ENCODE measurements at places on chromosomes 2 and 18.

- no peak overlapping the region for H3K4me3 ChIP-seq
- H3K4me1 ChIP-seq = no peaks in the 10 kb centered on the region
- H3K27ac ChIP-seq = no peak overlapping the region
- no peaks in the 10 kb centered on the region for H3K36me3 ChIP-seq
- H3K27me3 ChIP-seq = peaks cover 6% of the 10 kb centered on the region
Measured at GRCh38 chr2:208049006-208049405, 23.7 kb upstream of the PLEKHM3 start.

DNA sequence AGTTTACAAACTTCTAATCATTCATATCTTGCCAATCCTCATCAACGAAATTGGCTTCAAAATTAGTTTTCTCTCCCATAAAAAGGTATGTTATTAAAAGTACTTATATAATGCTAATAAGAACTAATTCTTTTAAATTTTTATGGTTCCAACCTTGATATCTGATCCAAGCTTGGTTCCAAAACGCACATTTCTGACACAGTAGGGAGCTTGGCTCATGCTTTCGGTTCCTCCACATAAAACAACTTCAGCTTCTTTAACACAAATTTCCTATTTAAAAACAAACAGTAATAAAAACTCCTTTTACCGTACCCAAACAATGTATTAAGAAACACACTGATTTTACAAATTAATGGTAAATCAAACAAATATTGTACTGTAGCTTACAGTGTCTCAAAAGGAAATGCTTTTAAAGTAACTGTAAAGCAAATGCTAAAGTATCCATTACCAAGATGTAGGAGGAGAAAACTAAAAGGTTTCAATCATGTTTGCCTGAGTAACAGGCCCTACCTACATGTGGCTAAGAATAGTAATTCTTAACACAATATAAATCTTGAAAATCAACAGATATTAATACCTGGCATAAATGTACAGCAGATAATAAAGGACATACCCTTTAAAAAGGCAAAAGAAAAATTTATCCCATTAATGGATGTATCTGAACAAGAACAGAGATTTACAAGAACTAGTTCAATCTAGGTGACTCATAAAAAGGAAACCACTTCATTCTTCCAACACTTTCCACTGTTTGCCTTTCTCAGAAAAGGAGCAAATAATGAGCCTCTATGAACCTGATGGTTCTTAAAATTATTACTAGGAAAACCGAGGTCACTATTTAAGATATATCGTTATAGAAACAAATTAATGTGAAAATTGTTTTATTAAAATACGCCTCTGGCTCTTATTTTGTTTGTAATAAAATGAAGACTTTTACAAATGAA, 17.5 kb downstream of the ACAA2 start:
- no peak overlapping the region for H3K27ac ChIP-seq
- H3K36me3 ChIP-seq = peaks cover 67% of the 10 kb centered on the region
- H3K4me3 ChIP-seq = no peak overlapping the region
- DNase-seq = no peak
- peaks cover 22% of the 10 kb centered on the region for H3K4me1 ChIP-seq

DNA sequence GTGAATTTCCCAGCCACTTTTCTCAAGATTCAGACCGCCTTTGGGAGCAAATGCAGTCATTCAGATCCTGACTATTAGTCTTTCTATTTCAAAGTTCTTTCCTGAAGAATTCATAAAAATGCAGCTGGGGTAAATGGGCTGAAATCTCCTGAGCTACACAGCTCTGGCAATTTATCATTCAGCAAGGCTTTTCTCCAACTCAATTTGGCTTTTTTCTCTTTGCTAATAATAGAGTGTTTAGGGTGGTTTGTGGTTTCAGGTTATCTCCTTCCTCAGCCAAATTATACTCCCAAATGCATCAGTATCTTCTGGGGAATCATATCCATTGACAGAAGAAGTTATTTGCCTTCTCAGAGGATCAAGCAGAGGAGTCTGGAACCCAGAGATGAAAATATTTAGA, 282.4 kb upstream of the SLC14A2 start:
- DNase-seq = no peak
- H3K27ac ChIP-seq = no peak overlapping the region
- no peaks in the 10 kb centered on the region for H3K4me1 ChIP-seq
- no peaks in the 10 kb centered on the region for H3K36me3 ChIP-seq
- H3K27me3 ChIP-seq = no peaks in the 10 kb centered on the region

DNA sequence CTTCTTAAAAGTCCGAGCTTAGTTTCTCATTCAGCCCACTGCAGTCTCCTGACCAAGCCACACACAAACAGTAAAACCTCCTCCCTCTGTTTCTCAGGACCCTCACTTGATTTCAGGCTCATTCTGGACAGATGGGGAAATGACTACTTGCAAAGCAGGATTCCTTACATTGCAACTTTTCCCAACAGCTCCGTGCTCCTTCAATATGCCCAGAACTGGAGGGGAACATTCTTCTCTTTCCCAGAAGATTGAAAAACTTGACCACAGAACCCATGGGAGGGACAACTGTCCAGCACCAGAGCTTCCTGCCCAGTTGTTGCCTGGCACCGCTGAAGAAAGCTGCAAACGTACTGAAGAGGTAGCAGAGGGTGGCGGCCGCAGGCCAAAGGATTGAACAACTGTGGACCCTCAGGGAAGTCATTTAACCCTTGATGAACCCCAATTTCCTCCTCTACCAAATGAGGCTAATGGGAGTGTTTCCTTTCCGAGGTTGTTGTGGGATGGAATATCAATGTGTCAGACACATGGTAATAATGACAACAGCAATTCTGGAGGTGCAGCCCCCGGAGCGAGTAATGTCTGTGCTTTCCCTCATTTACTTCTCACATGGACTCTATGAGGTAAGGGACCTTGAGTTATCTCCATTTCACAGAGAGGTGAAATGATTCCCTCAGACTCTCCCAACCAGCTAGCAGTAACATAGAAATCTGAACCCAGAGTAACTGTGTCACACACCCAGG, 25.0 kb downstream of the BCL11A start:
- no peak overlapping the region for H3K27ac ChIP-seq
- no peak for DNase-seq
- H3K36me3 ChIP-seq = no peaks in the 10 kb centered on the region

DNA sequence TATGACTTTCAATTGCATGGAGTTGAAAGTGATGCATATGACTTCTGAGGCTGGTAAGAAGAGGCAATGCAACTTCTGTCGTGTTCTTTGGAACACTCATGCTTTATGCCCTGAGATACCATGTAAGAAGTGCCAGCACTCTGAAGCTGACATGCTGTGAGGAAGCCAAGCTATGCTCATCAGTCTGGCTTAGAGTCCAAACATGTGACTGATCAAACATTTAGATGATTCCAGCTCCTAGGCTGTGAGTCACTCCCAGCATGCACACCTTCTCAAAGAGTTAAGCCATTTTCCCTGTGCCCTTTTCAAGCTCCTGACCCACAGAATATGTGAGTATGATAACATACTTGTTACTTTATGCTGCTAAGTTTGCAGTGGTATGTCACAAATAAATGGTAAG, 15.8 kb upstream of the VRK2 start:
- H3K36me3 ChIP-seq = peaks cover 2% of the 10 kb centered on the region
- no peak overlapping the region for H3K4me3 ChIP-seq
- no peak overlapping the region for H3K27ac ChIP-seq

GRCh38 chr2:139000131-139000785, 220.1 kb upstream of the NXPH2 start:
- no peaks in the 10 kb centered on the region for H3K36me3 ChIP-seq
- no peak overlapping the region for H3K27ac ChIP-seq
- no peaks in the 10 kb centered on the region for H3K4me1 ChIP-seq
- no peak for DNase-seq
- H3K4me3 ChIP-seq = no peak overlapping the region

- peaks cover 20% of the 10 kb centered on the region for H3K27me3 ChIP-seq
- H3K4me1 ChIP-seq = no peaks in the 10 kb centered on the region
- no peaks in the 10 kb centered on the region for H3K36me3 ChIP-seq
- no peak overlapping the region for H3K27ac ChIP-seq
- DNase-seq = no peak
Measured at GRCh38 chr2:18402-19271, 27.7 kb downstream of the FAM110C start.

DNA sequence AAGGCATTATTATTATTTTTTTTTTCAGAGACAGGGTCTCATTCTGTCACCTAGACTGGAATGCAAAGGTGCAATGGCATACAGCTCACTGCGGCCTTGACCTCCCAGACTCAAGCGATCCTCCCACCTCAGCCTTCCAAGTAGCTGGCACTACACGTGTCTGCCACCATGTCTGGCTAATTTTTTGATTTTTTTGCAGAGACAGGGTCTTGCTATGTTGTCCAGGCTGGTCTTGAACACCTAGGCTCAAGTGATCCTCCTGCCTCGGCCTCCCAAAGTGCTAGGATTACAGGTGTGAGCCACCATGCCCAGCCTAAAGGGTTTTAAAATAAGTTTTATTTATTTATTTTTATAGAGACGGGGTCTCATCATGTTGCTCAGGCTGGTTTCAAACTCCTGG, 45.3 kb upstream of the AP1S3 start:
- H3K36me3 ChIP-seq = peaks cover 61% of the 10 kb centered on the region
- H3K27me3 ChIP-seq = no peaks in the 10 kb centered on the region
- H3K4me3 ChIP-seq = no peak overlapping the region
- peaks cover 16% of the 10 kb centered on the region for H3K4me1 ChIP-seq
- no peak overlapping the region for H3K27ac ChIP-seq

DNA sequence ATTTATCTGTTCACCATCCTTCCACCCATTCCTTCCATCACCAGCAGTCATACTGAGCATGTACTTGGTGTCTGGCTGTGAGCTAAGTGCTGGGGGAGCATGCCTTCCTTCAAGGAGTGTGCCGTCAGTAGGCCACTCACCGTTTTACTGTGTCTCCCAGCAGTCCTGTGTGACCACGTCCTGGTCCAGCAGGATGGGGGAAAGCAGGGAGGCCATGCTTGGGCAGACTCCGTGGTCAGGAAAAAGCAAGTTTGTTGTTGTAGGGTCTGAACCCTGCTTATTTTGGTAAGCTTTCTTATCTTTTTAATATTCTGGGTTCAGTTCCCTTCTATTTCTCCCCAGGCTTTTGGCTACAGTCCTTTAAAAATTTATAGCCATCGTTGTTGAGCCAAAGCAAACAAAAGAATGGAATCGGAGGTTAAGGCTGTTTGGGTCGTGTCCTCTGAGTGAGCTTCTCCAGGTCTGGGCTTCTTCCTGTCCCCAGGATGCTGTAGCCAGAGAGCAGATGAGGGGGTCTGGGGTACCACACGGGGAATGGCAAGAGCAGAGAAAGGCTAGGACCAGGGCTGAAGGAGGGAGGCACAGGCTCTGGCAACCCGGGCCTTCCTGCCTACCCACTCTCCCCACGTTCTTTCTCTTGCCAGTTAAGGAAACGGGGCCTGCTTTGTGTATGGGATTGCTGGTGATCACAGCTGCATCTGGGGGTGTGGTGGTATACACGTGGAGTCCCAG, 13.5 kb downstream of the SLC30A3 start:
- no peaks in the 10 kb centered on the region for H3K4me1 ChIP-seq
- no peak overlapping the region for H3K4me3 ChIP-seq
- no peak overlapping the region for H3K27ac ChIP-seq
- no peak for DNase-seq
- H3K36me3 ChIP-seq = peaks cover 2% of the 10 kb centered on the region
- no peaks in the 10 kb centered on the region for H3K27me3 ChIP-seq

- DNase-seq = no peak
- no peak overlapping the region for H3K4me3 ChIP-seq
- H3K27me3 ChIP-seq = no peaks in the 10 kb centered on the region
- H3K27ac ChIP-seq = no peak overlapping the region
- no peaks in the 10 kb centered on the region for H3K36me3 ChIP-seq
Measured at GRCh38 chr2:120885749-120886148, 150.1 kb downstream of the GLI2 start.

DNA sequence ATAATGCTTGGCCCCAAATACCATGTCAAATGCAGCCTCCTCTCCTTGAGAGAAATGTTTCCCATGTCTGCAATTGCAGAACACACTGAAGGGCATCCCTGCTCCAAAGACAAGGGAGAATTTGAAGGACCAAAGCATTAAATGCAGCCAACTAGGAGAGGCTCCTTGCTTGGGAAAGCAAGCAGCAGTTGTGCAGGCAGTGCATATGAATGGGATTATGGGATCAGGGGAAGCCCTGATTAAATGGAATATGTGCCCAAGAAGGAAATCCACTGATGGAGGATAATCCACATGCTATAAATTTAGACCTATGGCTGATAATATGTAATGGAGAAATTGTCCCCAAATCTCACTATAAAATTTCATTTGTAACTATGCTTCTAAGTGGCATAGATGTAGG, 116.1 kb downstream of the NCKAP5 start:
- no peak overlapping the region for H3K27ac ChIP-seq
- no peaks in the 10 kb centered on the region for H3K27me3 ChIP-seq
- H3K4me3 ChIP-seq = no peak overlapping the region
